Naive thymus-derived CD8-positive, alpha-beta T cell (primary cell): ENCODE measurements at places on chromosomes 6 and 20. TPM values are rescaled to one million over a fixed set of nuclear protein-coding genes. Genes with fewer than 3 reads are reported as not detected.

The TFAP2A gene
- total RNA-seq, result not detected

DNA sequence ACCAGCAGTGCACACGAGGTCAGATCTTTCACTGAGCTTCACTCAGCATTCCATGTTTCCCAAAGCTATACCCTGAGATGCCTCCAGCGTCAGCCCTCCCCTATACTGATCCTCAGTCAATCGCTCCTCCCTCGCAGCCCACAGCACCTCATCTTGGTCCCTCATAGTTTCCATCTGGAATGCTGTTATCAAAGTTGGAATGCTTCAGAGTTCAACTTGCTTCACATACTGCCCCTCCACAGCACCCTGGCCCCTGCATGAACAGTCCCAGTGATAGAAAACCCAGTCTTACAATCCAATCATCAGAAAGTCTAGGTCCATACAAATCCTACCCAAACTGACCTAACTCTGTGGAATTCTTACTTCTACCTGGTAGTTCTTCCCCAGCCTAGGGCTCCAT is 20.0 kb downstream of the SPAG4 start:
- H3K27me3 ChIP-seq, result no peaks in the 10 kb centered on the region
- H3K27ac ChIP-seq, result no peak overlapping the region
- DNase-seq, result no peak
- H3K4me3 ChIP-seq, result no peak overlapping the region
- H3K4me1 ChIP-seq, result peaks cover 54% of the 10 kb centered on the region

GRCh38 chr6:14520029-14520428 is 402.5 kb downstream of the CD83 start:
- no peak for DNase-seq
- no peaks in the 10 kb centered on the region for H3K4me1 ChIP-seq
- H3K36me3 ChIP-seq, result no peaks in the 10 kb centered on the region
- no peaks in the 10 kb centered on the region for H3K27me3 ChIP-seq

- no peak for DNase-seq
- no peak overlapping the region for H3K4me3 ChIP-seq
- H3K27me3 ChIP-seq, result no peaks in the 10 kb centered on the region
- H3K36me3 ChIP-seq, result peaks cover 1% of the 10 kb centered on the region
- H3K27ac ChIP-seq, result no peak overlapping the region
Observed at GRCh38 chr6:139530561-139530960, 156.1 kb upstream of the CITED2 start.

The ZKSCAN8 gene
- total RNA-seq, result 45.0 TPM

GRCh38 chr20:50379049-50379990 is 130.9 kb upstream of the PTPN1 start:
- no peak overlapping the region for H3K4me3 ChIP-seq
- H3K4me1 ChIP-seq, result peaks cover 18% of the 10 kb centered on the region
- DNase-seq, result no peak
- no peaks in the 10 kb centered on the region for H3K36me3 ChIP-seq
- H3K27ac ChIP-seq, result peak overlapping the region; percentile 24
- peaks cover under 1% of the 10 kb centered on the region for H3K27me3 ChIP-seq
